PC-9 (cell line): ENCODE measurements at places on chromosomes 5 and 9. TPM values are rescaled to one million over a fixed set of nuclear protein-coding genes. Genes with fewer than 3 reads are reported as not detected.

DNA sequence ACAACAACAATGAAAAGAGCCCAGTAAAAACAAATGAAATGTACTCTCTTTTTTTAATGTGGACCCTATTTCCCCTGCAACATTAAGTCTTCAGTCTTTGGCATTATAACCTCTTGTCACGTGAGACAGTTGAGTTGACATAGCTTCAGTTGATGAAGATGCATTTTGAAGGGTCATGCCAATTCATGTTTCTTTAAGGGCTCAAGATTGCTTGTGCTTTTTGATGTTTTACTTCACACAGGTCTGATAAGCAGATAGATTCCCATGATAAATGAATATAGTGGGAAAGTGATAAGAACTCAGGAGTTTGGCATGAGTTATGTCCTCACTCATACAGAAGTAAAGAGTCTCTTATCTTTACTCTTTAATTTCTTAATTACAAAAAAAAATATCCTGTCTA, 229.4 kb downstream of the SNCAIP start:
- H3K4me1 ChIP-seq, result no peaks in the 10 kb centered on the region
- no peak overlapping the region for H3K4me3 ChIP-seq
- H3K27me3 ChIP-seq, result no peaks in the 10 kb centered on the region
- no peak for DNase-seq

DNA sequence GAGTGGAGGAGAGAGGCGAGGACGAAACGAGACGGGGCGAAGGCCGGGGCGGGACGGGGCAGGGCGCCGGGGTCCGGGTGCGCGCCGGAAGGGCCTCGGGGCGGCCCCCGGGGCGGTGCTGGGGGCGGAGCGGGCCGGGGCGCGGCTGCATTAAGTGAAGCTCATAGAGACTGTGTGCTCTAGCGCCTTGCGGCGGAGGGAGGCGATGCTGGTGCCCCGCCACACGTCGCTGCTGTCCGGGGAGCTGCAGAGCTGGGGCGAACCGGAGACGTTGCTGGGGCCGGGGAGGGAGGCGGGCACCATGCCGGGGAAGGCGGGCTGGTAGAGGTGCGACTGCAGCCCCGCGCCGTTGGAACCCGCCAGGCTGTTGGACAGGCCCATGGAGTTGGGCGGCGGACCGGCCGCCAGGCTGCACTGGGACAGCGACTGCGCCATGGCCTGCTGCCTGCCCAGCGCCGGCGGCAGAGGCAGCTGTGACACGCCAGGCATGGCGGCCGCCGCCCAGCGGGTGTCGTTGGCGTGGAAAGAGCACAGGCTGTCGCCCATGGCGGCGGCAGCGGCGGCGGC, 8.3 kb downstream of the OTP start:
- H3K27ac ChIP-seq, result no peak overlapping the region
- peak; percentile 38 for DNase-seq
- H3K4me3 ChIP-seq, result peak overlapping the region; percentile 54
- H3K27me3 ChIP-seq, result peaks cover 40% of the 10 kb centered on the region
- H3K4me1 ChIP-seq, result no peaks in the 10 kb centered on the region

GRCh38 chr5:157613385-157614245, 38.0 kb upstream of the ADAM19 start:
- no peak overlapping the region for H3K27ac ChIP-seq
- H3K27me3 ChIP-seq, result no peaks in the 10 kb centered on the region
- no peak overlapping the region for H3K4me3 ChIP-seq
- peaks cover 15% of the 10 kb centered on the region for H3K4me1 ChIP-seq
- no peak for DNase-seq

- no peaks in the 10 kb centered on the region for H3K4me1 ChIP-seq
- no peak for DNase-seq
- no peak overlapping the region for H3K27ac ChIP-seq
- H3K4me3 ChIP-seq, result no peak overlapping the region
- H3K27me3 ChIP-seq, result no peaks in the 10 kb centered on the region
- no peaks in the 10 kb centered on the region for H3K36me3 ChIP-seq
Measured at GRCh38 chr5:59919484-59919883, 26.0 kb upstream of the PDE4D start.

- no peaks in the 10 kb centered on the region for H3K36me3 ChIP-seq
- H3K4me3 ChIP-seq, result no peak overlapping the region
- DNase-seq, result no peak
- no peak overlapping the region for H3K27ac ChIP-seq
- no peaks in the 10 kb centered on the region for H3K27me3 ChIP-seq
Measured at GRCh38 chr9:479304-479970, 264.8 kb downstream of the DOCK8 start.

- H3K4me1 ChIP-seq, result peaks cover 25% of the 10 kb centered on the region
- no peak for DNase-seq
- H3K36me3 ChIP-seq, result no peaks in the 10 kb centered on the region
- H3K27me3 ChIP-seq, result no peaks in the 10 kb centered on the region
- H3K4me3 ChIP-seq, result no peak overlapping the region
- peak overlapping the region; percentile 54 for H3K27ac ChIP-seq
Measured at GRCh38 chr5:66224274-66224673, 80.2 kb downstream of the SREK1 start.

DNA sequence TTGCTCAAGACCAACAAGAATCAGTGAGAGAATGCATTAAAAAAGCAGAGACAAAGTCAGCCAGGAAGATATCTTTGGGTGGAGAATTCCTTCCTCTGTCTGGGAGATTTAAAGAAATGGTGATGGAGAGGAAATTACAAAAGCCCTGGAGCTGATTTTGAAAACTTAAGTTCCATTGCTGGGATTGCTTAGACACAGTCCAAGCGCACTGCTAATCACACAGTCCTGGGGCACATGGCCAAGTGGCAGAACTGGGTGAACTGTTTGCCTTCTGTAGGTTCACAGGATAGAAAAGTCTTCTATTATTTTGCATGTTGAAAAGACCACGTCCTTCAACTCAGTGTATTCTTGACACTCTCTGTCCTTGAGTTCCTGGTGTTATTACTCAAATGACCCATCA, 284.9 kb upstream of the FBXL7 start:
- no peaks in the 10 kb centered on the region for H3K36me3 ChIP-seq
- DNase-seq, result no peak
- no peaks in the 10 kb centered on the region for H3K27me3 ChIP-seq
- no peak overlapping the region for H3K4me3 ChIP-seq

Gene SAXO1
- not detected in 2 replicates for total RNA-seq

Gene REEP2
- 0.87 and 1.3 TPM in 2 replicates for total RNA-seq
